Activated T-helper 2 cell treated with anti-CD3 and anti-CD28 coated beads, Interferon-gamma antibody, Interleukin-2, Interleukin-4, amounts not matched to agents 10 μg/mL and 5 μg/mL and 100 μg/mL, durations not matched to agents 14 hours and 24 hours and 36 hours (primary cell): ENCODE measurements at places on chromosomes 6 and 20.

DNA sequence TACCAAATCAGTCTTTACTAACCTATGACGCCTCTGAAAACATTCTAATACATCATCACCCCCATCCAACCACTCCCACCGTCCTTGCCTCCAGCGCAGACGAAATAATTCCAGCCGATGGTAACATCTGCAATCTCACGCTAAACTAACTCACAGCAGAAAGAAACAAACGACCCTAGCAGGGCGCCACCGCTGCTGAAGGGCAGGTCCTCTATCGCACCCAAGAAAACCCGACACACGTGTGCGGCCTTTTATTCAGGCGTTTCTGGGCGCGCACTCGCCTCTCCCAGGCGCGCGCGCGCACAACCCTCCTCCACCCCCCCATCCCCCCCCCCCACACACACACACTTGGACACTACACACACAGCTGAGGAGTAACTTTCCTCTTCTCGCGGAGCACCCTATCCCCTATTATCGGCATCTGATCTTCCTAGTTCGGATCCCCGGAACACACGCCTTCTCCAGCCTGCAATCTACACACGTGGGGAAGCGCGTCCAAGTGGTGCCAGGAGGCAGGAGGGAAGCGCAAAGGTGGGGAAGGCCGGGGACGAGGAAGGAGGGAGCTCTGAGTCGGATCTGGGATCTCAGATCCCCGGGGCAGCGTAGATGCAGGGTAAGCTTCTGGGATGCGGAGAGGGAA lies 1.4 kb downstream of the GFOD1 start:
- DNase-seq, result no peak

DNA sequence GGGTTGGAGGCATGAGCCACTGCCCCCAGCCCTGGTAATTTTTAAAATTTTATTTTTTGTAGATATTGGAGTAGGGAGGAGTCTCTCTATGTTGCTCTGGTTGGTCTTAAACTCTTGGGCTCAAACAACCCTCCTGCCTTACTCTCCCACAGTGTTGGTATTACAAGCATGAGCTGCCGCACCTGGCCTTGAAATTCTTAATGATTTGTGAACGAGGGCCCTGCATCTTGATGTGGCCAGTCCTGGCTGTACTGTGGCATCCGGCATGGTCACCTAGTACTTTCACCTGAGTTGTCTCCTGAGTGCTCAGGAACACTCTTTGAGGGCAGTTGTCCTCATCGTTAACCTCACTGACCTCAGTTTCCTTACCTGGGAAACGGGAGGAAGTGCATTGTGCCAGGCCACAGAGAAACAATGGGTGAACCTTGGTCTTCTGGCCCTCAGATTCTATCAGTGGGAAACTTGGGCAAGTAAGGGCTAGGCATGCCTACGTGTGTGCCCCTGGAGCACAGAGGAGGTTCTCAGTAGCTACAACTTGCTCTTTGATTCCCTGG lies 19.5 kb downstream of the CEBPB start:
- DNase-seq, result no peak

DNA sequence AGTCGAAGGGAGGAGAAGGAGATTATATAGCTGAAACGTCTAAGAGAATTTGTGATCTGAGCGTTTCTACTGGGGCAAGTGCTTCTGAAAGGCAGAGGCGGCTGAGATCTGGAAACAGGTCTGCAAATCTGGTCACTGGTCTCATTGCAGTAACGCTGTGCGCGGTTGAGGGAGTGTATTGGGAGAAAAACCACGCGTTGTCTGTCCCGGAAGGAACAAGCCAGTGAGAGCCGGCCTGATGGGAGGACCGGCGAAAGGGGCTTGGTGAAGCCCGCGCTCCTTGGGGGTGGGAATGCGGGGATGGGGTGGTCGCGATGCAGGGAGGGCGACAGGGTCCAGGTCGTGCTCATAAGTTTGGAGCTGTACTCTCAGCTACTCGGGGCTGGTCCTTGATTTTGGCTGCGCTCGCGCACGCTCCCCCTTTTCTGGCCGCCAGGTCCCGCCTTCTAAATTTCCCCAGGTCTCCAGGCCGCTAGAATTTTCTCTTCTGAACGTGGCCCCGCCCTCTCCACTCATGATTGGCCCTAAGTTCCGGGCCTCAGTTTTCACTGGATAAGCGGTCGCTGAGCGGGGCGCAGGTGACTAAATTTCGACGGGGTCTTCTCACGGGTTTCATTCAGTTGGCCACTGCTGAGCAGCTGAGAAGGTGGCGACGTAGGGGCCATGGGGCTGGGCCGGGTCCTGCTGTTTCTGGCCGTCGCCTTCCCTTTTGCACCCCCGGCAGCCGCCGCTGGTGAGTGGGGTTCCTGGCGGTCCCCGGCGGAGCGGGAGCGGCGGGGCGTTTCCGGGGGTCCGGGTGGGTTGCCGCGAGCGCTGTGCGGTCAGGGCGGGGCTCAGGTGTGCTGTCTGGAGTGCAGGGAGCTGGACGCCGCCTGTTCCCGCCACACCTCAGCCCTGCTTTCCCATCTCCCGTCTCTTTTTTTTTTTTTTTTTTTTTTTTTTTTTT lies at the start of gene MICB:
Gene MICB, plus strand, starts transcription at position 615 of the 946 bp plus-strand sequence. Its CDS starts 49 bp downstream, at position 664.
- DNase-seq, result peak; percentile 79

DNA sequence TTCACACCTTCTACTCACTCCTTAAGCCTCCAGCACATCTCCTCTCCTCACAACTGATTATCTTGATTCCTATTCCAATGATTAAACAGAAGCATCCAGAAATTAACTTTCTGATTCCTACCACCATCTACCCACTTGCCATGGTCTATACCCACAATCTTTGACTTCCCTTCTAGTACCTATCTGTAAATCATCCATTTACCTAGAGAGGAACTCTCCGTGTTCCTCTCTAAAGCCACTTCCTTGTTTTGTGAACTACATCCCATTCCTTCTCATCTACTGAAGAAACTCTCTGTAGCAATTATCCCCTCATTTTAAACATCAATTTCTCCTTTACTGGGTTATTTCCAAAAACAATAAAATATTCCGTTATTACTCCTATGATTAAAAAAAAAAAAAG lies 167.3 kb downstream of the ARHGAP18 start:
- no peak for DNase-seq

DNA sequence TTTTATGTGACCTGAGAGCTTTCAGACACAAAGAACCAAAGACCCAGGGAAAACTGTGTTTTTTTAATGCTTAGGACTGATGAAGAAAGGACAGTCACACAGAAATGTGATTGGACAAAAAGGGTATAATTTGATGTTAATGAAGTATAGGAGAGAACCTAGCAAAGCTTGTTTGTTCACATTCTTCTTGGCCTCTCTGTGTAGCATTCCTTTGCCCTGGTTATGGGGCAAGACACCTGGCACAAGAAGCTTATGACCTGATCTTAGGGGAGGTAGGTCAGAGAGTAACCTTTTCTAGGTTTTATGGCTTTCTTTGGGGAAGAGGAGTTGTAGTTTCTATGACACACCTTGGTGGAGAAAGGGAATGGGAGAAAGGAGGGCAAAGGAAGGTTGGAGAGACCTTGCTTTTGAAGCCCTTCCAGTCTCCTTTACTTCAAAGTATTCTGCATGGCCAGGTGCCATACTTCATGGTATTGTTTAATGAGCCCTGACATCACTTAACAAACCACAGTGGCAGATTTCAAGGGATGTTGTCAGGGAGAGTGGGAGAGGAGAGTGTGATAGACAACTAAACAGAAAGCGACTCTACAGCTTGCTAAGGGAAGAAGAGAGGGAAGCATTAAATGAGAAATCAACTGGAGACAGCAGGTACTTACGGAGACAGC lies 701.8 kb upstream of the FLRT3 start:
- DNase-seq, result no peak

DNA sequence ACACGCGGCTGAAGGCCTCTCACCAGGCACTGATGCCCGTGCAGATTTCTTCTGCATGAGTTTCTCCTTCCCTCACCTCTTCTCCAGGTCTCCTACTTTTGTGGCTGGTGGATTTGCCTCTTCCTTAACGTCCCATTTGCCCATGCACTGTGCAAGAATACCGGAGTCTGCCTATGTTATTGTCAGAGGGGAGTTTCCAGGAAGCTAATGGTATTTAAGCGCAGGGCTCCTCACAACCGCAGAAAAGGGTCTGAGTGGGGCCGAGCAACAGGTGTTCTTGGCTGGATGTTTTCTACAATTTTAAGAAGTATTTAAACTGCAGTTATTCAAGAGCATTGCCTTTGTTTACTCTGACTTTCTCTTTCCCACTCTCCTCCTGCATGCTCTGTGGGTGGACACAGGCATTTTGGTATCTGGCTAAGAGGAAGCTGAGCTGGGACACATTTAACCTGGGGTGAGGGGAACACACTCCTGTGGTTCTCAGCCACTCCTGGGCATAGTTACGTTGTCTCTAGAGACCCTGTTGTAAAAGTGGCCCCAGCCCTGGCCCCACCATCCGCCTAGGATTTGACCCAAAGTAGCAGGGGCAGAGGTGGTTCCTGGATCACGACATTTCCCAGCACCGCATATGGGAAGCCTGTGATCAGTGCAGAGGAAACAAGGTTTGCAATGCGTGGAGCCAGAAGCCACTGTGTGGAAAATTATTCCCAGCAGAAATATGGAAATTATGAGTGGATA lies 34.4 kb downstream of the GGTLC1 start:
- DNase-seq, result no peak

GRCh38 chr20:15613530-15613929 lies 959.7 kb downstream of the KIF16B start:
- DNase-seq, result no peak

- DNase-seq, result no peak
Observed at GRCh38 chr6:72699159-72699558, 77.3 kb downstream of the KCNQ5 start.

DNA sequence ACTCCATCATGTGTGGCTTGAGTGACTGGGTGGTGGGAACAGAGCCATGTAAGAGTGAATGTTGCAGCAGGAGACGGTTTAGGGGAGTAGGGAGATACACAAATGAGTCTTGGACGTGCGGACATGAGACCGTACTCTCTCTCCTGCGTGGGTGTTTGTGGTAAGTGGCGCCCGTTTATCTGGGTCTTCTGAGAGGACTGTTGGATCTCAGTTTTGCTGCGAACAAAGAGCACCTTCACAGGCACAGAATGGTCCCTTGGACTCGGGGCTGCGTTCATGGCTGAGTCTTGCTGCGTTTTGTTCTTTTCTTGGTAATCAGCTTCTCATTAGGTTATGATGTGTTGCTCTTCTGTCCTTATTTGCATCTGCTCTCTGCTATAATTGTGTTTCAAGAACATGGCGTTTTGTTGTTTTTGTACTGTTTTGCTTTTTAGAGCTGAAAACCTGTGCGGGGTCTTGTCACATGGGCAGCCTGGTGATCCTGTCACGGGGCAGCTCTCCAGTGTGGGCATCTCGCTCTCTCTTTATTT lies 28.5 kb downstream of the STK35 start:
- no peak for DNase-seq

DNA sequence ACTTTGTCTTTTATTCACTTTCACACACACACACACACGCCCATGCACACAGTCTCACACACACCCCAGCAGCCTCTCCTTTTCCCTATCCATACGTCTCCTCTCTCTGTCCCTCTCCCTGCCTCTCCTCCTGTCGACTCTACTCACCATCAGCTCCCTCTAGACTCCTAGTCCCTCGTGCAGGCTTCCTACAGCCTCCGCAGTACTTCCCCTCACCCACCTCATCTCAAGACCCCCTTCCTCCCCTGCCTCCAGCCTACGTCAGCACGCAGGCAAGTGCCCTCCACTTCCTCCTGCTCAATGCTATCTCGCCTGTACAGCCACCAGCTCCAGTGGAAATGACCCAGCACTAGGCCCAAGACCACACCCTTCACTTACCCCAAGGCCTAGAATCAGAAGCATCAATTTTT lies 820 bp upstream of the TREML2 start:
- no peak for DNase-seq

- no peak for DNase-seq
Observed at GRCh38 chr20:38123021-38123587, 42.0 kb downstream of the TGM2 start.

DNA sequence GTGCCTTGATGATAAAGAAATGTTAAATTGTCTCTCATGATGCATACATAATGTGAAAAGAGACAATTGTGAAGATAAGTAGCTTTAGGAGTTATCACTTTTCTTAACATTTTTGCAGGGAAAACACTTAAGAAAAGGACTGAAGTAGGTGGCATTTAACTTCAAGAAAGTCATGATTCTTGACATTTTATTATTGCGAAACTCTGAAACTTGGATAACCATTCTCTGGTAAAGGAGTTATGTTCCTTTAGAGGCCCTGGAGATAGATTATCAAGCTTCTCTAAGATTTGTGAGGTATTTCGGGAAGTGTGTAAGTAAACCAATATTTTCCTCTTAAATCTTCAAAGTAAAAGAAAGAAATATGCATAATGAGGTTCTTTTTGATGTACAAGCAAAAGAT lies 38.5 kb downstream of the HTR1B start:
- no peak for DNase-seq

DNA sequence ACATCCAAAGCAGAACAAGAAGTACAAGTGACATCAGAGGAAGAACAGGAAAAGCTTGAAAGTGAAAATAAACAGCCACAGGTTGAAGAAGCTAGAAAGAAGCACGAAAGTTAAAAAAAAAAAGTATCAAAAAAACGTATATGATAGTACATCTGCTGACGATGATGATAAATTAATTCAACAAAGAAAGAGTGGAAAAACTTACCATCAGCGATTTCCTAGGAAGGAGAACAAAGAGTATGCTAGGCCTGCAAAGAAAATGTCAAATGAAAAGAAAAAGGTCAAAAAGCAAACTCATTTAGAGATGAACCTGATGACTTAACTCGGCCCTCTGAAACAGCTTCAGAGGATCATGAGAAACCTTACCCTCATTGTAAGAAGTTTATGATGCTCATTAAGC lies 3.7 kb downstream of the SAYSD1 start:
- no peak for DNase-seq

- DNase-seq, result peak; percentile 45
Observed at GRCh38 chr6:33632558-33633039, 11.5 kb downstream of the ITPR3 start.

DNA sequence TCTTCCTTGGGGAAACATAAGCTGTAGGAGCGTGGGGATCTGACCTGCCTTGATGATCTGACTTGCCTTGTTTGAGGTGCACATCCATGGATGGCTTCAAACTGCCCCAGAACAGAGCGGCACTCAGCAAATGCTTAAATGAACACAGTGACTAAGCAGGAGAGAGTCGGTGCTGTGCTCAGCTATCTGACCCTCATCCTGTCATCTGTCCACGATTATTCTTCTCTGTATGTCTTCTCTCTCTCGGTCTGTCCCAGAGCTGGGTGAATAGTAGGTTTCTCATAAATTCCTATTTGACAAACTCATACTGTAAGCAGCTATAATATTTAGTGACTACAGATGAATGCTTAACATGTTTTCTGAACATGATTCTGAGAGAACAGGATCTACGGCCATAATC lies 37.3 kb downstream of the TRAM2 start:
- DNase-seq, result no peak

GRCh38 chr20:37920270-37920669 lies 17.3 kb downstream of the VSTM2L start:
- DNase-seq, result no peak

DNA sequence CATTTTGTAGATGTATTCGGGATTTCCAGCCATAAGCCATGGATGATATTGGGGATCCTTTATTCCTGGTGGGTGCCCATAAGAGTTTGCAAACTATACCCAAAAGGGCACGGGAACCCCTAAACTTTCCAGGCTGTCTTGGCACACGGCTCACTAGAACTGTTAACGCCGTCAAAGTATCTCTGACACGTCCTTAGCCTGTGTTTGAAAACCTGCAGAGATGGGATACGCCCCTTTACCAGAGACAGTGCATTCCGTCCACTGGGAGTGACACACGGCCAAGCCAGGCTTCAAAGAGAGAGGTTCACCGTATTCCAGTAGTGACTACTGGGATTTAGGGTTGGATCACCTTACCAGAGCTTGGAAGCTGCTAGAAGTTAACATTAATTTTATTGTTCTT lies 95.0 kb downstream of the THBS2 start:
- no peak for DNase-seq
